ENCODE measurements at places on chromosomes 1 and 21.

- no peak for DNase-seq
These were observed 1.4 kb downstream of the SFPQ start for GRCh38 chr1:35191429-35192055.

GRCh38 chr1:157948312-157949073 lies 45.0 kb upstream of the KIRREL1 start:
- no peak for DNase-seq

DNA sequence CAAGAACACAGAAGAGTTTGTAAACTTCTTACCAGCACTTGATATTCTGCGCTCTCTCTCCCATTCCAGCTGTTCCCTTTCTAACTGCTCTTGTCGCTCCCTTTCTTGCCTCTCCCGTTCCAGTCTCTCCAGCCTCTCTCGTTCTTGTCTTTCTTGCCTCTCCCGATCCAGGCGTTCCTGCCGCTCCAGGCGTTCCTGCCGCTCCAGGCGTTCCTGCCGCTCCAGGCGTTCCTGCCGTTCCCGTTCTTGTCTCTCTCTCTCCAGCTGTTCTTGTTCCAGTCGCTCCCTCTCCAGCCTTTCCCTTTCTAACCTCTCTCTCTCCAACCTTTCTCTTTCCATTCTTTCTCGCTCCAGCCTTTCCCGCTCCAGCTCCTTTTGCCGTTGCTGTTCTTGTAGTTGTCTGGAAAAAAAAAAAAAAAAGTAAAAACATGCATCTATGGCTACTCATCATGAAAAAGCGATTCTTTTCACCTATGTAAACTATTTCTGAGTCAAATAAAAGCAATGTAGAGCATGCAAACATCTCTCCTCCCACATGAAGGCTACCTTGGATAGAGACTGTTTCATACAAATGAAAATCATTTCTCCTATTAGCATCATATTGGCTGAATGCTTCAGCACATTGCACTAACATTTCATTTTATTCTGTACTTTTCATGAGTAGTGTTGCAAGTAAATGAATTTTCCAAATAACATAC lies 91.5 kb upstream of the LBR start:
- DNase-seq, result no peak

- DNase-seq, result no peak
These were observed 7.4 kb downstream of the POFUT2 start for GRCh38 chr21:45280178-45280821.

GRCh38 chr1:229159668-229160544 lies 111.0 kb upstream of the RAB4A start:
- no peak for DNase-seq

- no peak for DNase-seq
These were observed 7.1 kb downstream of the GLUL start for GRCh38 chr1:182384387-182384960.

GRCh38 chr1:161009602-161010211 lies 11.2 kb downstream of the F11R start:
- no peak for DNase-seq

Measured in NCI-H1694 treated with DMSO at 0.1 percent for 48 hours (cell line).